T-helper 22 cell (primary cell): ENCODE measurements at places on chromosomes 1 and 21.
A peak's percentile ranks its signal among the peaks of the same experiment; 100 is the strongest.

- DNase-seq: no peak
These were observed 22.2 kb upstream of the EIF4G3 start for GRCh38 chr1:21198929-21199328.

DNA sequence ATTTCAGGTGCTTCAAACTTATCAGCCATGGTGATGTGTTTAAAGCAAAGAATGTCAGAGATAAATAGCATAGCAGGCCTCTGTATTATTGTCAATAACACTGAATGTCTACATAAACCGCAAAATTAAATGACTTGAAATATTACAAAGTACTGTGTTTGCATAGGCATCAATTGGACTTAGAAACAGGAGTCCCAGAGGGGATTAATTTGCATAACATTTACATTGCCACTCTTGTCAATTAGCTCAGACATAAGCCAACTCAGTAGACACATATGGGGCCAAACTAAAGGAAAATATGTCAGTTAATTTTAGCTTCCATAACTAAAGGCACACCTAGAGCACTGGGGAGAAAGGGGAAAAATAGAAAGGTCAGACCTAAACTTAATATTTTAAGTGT lies 814.5 kb upstream of the NEGR1 start:
- no peak for DNase-seq

- no peak for DNase-seq
These were observed 84.8 kb downstream of the KCND3 start for GRCh38 chr1:111904478-111905218.

- DNase-seq: no peak
These were observed 217.7 kb downstream of the CRB1 start for GRCh38 chr1:197485790-197486189.

GRCh38 chr21:45317398-45318145 lies 29.9 kb upstream of the POFUT2 start:
- DNase-seq: no peak

DNA sequence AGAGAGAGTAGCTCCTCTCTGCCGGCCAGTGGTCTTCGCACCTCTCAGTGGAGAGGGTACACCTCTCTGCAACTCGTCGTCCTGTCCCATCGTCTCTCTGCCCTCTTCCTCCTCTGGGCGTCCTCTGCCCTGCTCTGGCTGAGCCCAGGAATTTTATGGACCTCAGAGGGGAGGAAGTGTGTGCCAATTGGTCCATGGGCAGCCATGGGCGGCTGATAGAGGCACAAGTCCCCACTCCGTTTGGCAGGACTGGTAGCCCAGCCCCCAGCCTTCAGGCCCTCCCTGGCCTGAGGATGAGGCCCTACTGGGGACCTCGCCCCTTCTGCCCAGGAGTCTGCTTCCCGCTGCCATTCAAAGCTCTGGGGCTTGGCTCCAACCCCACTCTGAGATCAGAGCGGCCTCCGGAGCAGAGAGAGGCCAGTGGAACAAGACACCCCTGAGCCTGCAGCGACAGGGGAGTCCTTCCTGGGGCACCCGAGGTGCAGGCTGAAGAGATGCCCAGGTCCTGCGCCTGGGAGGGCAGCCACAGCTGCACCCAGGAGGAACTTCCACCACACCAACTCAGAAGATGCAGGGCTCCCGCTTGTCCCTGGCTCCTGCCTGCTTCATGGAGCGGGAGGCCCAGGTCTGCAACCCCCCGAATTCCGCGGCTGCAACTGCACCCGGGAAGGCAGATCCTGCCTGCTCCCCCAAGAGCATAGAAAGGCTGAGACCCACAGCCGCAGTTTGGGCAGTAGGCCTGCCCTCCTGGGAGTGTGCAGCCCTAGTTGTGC lies 659.9 kb downstream of the KCNT2 start:
- DNase-seq: no peak

GRCh38 chr1:178417858-178418257 lies 78.9 kb downstream of the CLEC20A start:
- DNase-seq: no peak

DNA sequence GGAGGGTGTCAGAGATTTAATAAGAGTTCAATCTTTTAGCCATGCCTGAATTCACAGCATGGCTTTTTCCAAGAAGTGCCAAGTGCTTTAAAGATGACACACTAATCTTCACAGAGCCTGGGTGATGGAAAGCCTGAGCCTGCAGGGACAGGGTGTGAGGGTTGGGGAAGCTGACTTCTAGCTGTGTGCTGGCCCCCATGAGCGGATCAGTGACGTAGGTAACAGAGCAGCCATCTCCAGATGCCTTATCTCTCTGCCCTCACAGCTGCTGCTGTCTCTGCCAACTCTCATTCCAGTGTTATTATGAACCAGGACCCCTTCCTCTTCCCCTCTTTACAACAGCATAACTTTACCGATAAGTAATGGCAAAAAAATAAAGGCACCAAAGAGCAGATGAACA lies 30.6 kb downstream of the FAM78B start:
- no peak for DNase-seq

- no peak for DNase-seq
These were observed 5.8 kb upstream of the EPHA2 start for GRCh38 chr1:16161717-16162116.

DNA sequence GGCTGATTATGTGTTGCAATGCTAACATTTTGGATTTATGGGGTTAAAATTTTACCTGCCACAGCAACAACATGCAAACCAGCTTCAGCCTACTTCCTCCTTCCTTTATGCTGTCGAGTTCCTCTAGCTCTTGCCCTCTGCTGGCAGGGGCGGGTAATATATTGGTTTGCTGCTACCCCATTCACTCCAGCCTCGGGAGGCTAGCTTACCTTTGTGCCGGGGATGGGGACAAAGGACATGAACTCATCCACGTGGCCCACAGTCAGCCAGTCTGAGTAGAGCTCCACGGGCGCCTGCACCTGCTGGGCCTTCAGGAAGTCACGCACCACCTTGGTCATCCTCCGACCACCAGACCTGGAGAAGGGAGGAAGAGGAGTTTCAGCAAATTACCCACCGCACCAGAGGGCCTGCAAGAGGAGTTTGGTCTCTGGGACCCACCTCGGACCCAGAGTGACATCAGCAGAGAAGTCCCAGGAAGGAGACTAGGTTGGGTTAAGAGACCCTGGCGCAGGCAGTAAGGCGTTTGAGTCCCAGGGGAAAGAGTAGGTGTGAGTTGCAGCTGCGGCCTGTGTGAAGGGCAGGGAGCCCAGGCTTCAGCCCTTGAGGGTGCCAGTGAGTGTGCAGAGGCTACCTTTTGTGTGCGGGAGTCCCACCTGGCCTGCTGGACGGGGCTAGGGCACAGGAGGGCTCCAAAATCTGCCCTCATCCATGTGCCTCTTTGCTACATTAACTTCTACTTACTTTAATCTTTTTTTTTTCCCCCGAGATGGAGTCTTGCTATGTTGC lies 21.8 kb upstream of the SDHB start:
- no peak for DNase-seq

- DNase-seq: no peak
These were observed 415.4 kb downstream of the TTLL7 start for GRCh38 chr1:83583351-83584014.

GRCh38 chr1:30104551-30104950 lies 618.8 kb downstream of the MATN1 start:
- no peak for DNase-seq

- no peak for DNase-seq
These were observed 42.5 kb downstream of the CNST start for GRCh38 chr1:246608616-246609376.

- DNase-seq: no peak
These were observed 252.7 kb downstream of the LRRC40 start for GRCh38 chr1:69952676-69953075.

DNA sequence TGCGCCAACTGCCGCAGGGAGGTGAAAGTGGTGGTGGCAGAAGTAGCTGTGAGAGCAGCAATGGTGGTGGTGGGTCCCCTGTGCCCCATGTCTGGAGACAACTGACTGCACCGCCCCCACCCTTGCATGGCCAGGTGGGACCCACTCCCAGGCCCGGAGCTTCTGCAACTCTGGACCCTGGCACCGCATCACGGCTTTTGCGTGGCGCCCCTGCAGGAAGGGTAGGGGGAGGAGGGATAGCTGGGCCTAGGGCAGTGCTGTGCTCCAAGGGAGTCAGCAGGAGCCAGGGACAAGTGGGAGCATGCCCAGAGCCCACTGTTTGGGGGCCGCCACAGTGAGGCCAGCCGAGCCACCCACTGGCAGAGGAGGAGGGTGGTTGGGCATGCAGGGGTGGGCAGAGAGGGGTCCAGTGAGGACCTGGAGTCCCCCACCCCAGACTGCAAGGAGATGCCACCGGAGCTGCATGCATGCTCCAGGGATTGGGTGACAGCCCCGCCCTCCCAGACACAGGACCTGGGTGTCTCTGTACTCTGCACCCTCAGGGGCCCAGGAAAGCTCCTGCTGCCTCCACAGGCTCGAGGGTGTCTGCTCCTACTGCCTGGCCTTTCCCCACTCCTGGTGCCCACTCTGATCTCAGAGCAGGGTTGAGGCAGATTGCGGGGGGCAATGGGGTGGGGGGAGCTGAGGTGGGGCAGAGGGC lies 9.8 kb upstream of the CTTNBP2NL start:
- no peak for DNase-seq

DNA sequence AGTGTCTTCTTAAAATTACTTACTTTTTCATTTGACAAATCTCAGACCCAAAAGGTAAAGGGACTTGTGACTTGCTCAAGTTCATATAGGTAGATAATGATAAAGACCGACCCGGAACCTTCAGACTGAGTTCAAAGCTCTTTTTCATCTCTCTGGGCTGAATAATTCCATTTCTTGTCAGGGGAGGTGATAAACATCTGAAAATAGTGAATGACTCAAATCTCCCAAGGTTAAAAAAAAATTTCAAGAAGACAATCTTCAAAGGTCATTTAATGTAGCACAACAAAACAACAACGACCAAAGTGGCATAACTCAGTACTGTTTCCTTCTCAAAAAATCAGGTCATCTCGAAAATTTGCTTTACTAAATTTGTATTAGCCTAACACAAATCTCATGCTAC lies 20.6 kb downstream of the LUZP1 start:
- DNase-seq: no peak

- no peak for DNase-seq
These were observed 61.9 kb downstream of the PRDM2 start for GRCh38 chr1:13761883-13762282.

- DNase-seq: no peak
These were observed 251.3 kb downstream of the KCNH1 start for GRCh38 chr1:210882414-210883221.

DNA sequence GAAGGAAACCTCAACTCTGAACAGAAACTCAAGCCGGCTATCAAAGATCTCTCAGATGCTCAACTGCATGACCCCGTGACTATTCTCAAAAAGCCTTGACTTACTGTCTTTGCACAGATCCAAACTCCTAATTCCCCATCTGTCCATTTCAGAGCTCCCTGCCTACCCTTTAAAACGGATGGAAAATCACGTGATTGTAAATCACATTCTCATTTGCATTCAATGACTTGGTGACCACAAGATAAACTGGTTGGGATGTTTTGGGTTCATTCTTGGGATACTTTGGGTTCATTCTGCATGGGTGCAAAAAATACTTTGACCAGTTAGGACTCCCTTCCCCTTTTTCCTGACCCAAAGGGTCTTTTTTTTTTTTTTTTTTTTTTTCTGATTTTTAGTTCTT lies 41.3 kb upstream of the RUNX1 start:
- no peak for DNase-seq

GRCh38 chr1:203638950-203639349 lies 12.3 kb downstream of the ATP2B4 start:
- no peak for DNase-seq

GRCh38 chr1:85356130-85356529 lies 79.7 kb upstream of the BCL10 start:
- no peak for DNase-seq

GRCh38 chr1:156358641-156359040 lies 10.4 kb upstream of the RHBG start:
- DNase-seq: no peak

- peak; percentile 31 for DNase-seq
These were observed 43.0 kb downstream of the SLC9A1 start for GRCh38 chr1:27111626-27112573.

- DNase-seq: no peak
These were observed 251.1 kb downstream of the CAMTA1 start for GRCh38 chr1:7036386-7036785.

- no peak for DNase-seq
These were observed 850.2 kb downstream of the BRINP3 start for GRCh38 chr1:189627427-189627826.

DNA sequence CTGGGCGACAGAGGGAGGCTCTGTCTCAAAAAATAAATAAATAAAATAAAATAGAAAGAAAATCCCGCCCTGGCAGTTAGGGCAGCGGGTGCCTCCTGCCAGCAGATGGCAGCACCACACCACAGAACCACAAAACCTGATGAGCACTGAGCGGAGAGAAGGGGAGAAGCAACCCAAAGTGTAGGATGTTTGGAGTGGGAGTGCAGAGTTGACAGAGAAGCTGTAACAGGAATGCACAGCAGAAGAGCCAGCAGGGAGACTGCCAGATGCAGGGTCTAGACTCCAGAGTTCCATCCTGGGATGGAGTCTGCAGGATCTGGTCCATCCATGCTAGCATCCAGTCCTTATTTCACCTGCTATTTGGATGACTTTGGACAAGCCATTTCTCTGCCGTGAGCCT lies 29.7 kb upstream of the KIRREL1 start:
- no peak for DNase-seq

GRCh38 chr1:224860488-224861338 lies 68.8 kb upstream of the DNAH14 start:
- no peak for DNase-seq

DNA sequence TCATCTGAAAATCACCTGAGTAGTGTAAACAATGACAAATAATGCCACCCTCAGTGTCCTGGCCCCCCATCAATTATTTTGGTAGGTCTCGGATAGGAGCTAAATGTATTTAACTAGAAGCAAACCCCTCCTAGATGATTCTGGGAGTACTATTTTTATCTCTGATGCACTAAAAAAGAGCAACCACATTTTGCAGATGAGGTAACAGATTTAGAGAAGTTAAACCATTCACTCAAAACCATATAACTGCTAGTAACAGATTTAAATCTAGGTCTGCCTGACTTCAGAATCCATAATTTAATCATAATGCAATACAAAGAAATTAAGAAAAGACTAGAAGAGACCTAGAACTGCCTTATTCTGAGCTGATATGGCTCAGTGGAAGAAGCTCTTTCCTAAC lies 17.3 kb upstream of the PTCH2 start:
- no peak for DNase-seq

GRCh38 chr1:19828546-19828945 lies 13.5 kb upstream of the RNF186 start:
- DNase-seq: no peak
